NCI-H2171 (cell line): ENCODE measurements at places on chromosomes 1 and 21.

- DNase-seq = no peak
These were observed 111.8 kb downstream of the FGGY start for GRCh38 chr1:59408608-59409240.

GRCh38 chr21:25895565-25896205 lies 160.9 kb downstream of the GABPA start:
- peak; percentile 19 for DNase-seq

DNA sequence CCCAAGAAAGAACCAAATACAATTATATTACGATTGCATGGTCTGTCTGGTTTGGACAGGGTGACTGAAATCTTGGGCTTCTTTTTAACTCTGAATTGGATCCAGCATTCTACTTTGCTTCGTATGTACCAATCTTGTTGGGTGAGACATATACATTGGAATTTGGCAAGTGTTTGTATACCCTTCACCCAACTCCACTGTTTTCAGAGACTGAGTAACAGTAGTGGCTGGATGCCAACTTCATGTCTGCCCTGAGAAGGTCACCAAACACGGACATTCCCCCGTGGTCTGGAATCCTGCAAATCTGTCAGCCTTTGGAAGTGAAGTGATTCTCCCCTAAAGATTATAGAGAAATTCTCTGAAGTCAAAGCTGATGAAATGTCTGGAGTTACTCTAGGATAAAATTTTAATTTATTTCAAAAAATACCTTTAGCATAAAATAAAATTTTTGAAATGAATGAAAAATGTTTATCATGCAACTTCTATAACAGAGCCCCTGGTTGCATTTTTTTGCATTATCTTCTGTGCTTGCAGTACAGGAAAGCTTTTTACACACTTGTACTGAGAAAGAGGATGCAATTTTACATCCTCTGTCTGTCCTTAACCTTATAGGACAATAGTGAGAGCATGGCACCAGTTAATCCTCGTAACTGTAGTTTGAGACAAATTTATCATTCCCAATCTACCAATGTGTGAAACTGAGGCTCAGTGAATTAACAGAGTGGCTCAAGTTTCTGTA lies 201.8 kb downstream of the DISC1 start:
- DNase-seq = no peak

DNA sequence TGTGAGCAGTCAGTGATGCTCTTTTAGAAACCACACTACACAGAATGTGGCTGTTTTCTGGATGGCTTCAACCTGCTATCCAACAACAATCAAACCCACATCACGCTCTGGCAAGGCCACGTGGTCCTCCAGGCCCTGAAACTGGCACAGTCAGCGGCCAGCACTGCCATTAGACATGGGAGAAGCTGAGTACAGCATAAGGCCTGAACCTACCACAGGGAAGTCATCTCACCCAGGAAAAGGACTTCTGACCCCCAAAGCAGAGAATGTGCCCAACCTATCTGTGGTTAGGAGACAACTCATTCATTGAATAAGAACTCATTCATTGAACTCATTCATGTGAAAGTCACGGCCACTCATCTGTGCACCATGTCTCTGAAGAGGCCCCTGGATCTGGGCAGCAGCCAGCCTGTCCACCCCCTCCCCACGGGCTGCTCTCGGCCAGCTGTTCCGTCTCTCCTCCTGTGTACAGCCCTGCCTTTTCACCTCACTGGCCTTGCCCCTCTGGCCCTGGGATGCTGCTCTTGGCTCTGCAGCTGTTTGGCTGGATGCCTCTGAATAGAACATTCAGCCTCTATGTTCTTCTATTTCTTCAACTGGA lies 41.1 kb downstream of the C1orf198 start:
- DNase-seq = no peak

DNA sequence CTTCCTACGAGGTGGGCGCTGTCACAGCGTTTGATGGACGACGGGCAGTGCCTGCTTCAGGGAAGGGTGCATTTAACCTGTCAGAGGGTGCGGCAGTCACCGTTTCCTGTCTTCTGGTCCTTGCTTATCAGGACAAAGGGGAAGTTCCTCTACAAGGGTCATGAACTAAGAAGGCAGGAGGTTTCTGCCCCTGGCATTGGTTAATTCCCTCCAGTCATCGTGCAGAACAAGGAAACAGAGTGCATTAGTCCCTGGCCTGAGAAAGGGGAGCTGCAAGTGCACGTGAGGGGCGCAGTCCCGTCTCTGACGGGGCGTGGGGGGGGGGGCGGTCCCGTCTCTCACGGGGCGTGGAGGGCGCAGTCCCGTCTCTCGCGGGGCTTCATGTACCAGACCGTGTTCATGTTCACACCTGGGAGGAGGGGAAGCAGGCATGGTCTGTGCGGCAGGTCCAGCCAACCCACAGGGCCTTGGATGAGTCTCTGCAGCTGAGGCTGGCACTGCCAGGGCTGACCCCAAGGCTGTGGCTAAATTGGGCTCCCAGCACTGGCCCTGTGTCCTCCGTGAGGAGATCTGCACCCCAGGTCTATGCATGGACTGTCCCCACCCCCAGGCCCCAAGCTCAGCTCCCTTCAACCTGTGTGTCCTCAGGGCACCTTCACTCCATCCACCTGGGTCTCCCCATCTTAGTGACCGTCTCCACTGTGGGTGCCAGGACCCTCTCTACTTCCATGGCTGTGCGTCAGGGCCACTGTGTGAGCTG lies 89.2 kb upstream of the COL6A1 start:
- no peak for DNase-seq

GRCh38 chr1:5009376-5010065 lies 355.1 kb downstream of the AJAP1 start:
- DNase-seq = no peak

DNA sequence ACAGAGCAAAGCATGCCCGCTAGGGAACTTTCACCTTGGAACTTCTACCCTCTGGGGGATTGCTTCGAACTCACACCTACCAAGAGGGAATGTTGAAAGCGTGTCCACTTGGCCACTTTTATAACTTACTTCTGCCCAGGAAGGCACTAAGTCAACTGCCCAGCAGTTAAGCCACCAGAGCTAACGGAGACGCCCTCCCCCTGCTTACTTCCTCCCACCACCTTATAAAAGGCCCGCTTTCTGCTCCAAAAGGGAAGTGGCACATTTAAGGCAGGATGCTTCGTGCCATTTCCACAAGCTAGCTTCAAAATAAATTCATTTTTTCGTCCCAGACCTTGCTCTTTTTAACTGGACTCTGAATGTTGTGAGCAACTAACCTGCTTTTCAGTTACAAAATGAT lies 3.2 kb upstream of the AK2 start:
- DNase-seq = no peak

- no peak for DNase-seq
These were observed 71.7 kb upstream of the MROH9 start for GRCh38 chr1:170863621-170864020.
